Mucosa of descending colon (tissue), 3 donors: ENCODE measurements at places on chromosomes 4 and X. TPM values are rescaled to one million over a fixed set of nuclear protein-coding genes. Genes with fewer than 3 reads are reported as not detected.

HSFX1 gene
- total RNA-seq = 1.8 TPM

RASGEF1B gene
- 13.6 TPM for total RNA-seq

UGT2A1 gene
- total RNA-seq = not detected

FGFBP1 gene
- 39.4 TPM for total RNA-seq

GRCh38 chrX:103157496-103158316 lies 57.2 kb upstream of the BEX4 start:
- no peak for DNase-seq

GRCh38 chrX:63809173-63809572 lies 24.2 kb upstream of the ARHGEF9 start:
- no peak for DNase-seq

DNA sequence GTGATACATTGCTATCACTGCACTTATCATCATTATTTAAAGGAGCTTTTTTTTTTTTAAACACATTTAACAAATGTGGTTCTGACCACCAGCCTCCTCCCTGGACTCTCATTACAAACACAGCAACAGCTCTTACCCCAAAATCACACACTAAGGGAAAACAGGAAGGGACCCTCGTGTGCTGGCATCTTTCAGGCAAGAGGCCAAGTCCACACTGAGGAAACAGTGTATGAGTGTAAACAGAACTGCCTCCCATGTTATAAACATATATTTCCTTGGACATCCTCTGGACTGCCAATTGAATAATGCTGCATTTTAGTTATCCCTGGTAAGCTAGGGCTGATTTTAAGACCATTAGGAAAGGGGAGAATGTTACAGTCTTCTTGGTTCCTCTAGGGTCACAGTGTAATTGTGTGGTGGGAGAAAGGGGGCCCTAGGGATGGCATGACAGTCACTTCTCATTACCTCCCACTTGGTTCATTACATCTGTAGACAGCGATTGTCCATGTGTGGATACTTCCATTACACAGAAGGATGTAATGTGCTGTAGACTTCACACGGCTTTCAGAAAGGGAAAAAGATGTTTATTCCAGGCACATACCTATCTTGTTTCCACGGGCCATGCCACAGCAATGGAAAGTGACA lies 244.6 kb upstream of the TET2 start:
- no peak for DNase-seq

DNA sequence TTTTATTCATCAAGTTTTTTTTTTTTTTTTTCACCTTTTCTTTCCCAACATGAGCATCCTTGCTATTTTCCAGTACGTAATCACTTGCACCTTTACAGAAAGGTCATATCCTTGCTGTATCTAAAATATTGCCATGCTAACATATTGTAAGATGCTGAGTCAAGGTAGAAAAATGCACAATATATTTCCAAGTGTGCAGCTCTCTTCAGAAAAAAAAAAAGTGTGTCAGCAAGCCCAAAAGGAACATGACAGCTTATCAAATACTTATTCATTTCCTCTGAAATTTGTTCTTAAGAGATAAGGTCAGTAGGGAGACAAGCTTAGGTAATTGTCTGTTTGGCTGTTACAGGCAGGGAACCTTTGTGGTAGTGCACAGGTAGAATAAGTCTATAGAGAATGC lies 27.0 kb downstream of the SH2D1A start:
- DNase-seq = no peak

DNA sequence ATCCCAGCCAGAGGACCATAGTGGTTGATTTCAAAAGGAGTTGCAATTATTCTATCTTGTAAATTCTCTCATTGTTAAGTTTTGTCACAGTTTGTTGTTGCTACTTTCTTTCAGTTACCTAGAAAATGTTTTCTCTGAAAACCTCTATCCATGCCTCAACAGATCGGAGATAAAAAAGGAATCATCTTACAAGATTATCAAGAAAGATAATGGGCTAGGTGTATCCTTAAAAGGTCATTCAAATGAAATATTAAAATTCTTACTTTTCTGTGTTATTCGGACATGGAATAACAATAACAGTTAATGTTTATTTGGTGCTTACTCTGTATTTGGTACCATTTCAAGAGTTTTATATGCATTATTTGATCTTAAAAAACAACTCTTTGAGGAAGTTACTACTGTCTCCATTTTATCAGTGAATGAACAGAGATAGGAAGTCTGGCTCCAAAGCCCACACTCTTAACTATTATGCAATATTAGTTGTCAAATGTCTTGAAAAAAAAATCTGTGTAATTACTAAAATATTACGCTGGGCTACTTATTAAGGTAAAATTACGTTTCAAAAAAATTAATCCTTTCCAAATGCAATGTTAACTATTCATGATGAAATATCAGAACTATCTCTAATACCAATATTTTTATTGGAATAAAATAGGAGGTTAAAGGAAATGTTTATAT lies 97.5 kb downstream of the SNCA start:
- DNase-seq = no peak

DNA sequence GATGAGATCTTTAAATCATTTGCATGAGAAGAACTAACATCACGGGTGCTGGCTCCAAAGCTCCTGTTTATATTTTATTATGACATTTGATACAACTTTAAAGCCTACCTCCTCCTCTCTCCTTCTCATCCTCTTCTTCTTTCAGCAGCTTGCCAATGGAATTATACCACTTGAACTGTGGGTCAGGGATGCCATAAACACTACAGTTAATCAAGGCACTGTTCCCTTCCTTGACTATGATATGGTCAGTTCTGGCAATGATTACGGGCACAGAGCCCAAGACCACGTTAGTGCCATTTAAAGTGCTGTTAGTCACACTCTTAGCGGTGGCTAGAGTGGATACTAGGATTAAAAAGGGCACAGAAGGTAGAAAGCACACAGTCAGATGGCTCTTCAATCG lies 20.7 kb downstream of the MFAP3L start:
- no peak for DNase-seq

GRCh38 chr4:153619811-153620210 lies 64.3 kb upstream of the TLR2 start:
- DNase-seq = no peak

DNA sequence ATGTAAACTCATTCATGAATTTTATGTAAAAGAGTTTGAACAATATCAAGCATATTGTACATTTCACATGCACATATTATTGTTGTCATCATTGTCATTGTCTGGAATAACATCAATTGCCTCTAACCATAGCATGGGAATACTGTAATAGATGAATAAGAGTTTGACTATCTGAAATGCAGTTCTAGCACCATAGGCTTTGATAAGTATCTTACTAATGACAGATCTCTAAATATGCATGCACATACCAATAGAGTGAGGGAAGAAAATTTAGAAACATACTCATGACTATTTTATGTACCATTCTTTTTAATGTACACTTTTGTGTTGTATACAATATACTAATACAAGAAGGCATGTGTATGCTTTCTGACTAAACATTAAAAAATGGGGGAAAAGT lies 161.6 kb upstream of the SPRY1 start:
- no peak for DNase-seq

DNA sequence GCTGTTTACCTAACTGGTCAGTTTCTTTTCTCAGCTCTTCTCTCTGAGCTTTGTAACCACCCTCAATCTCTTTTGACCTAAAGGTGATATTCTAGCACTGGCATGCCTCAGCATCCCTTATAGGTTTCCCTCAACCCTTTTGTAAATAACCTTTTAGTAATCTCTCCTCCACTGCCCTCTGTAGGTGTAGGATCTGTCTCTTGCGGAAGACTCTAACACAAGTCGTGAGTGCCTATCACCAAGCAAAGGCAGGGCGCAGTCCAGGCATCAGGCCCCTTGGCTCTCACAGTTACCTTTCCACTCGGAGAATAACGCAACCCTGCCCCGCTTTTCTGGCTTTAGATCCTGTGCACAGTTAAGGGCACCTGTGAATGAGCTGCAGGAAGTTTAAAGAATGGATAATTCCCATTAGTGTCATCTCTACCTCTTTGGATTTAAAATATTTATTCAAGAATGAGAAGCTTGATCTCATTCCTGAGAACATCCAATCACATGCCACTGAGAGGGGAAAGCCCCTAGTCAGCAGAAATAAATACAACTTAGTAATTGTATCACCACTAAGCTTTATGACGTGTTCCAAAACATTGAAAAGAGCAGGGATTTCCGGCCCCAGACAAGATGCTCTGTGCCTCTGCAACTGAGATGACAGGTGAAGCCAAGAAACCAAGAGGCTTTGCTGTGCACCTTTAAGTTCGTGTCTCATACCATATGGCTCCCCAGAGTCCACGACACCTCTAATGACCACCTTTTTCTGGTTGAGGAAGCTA lies 58.8 kb downstream of the SPINK2 start:
- no peak for DNase-seq

DNA sequence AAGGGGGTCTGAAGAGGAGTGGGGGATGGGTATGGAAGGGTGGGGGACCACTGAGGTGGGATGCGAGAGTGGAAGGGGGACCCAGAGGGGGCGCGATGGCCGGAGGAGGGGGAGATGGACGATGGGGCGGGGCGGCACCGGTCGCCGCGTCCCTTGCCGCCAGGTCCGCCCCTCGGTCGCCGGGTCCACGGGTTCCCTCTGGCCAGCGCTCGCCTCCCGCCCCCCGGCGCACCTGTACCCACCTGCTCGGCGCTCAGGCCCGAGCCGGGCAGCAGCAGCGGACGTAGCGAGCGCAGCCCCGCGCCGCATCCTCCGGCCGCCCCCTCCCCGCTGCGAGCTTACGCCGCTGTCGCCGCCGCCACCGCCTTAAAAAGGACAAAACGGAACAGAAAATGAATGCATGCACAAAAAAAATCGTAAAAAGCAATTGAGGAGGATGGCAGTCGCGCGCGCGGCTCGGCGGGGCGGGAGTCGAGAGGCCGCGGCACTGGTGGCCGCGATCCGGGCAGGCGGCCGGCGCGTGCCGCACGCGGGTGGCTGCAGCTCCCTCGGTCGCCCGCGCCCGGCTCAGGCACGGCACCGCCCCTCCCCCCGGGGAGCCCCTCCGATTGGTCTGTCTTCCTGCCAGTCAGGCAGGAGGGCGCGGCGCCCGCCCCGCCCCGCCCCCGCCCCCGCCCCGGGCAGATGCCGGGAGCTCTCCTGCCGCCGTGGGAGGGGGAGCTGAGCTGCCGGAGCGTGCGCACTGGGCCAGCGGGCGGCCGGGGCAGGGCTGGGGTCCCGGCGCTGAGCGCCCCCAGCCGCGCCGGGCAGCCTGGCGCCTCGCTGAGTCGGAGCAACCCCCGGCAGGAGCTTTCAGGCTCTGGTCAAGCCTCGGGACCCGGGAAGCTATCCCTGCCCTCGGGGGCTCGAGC lies at the start of gene JAKMIP1:
Gene JAKMIP1, minus strand, starts transcription at position 539 of the 911 bp plus-strand sequence. CDS start 87,699 bp downstream, outside the sequence.
- DNase-seq = peak; percentile 83

DNA sequence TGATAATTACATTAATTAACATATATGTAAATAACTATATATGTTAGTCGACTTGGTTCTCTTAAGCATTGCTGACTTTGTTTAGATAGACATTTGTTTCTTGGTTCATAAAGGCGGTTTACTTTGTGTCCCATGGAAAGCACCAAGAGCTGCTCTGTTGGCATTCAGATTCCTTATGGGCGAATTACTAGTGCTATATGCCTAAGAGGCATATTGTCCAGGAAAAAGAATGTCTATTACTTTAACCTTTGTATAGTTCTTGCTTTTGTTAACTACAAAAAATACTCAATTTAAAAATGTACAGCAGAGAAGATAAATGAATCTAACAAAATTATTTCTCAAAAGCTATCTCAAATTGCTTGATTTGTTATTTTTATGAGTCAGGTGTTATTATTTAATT lies 532.8 kb downstream of the FAT4 start:
- no peak for DNase-seq

DNA sequence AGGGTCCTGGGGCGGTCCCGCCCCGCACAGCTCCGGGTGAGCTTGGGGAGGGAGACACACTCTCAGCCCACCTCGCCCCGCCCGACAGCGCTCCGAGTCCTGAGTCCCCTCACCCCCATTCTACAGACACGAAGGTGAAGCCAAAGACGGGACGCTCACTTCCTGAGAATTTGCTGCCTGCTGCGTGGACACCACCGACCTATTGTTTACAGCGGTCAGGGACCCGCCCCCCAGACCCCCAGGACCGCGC lies 796 bp upstream of the ZNF141 start:
- no peak for DNase-seq

- DNase-seq = no peak
These were observed 665 bp downstream of the TRPC5OS start for GRCh38 chrX:111876646-111877045.

GRCh38 chr4:44558031-44558605 lies 93.3 kb downstream of the YIPF7 start:
- DNase-seq = no peak
